Natural killer cell treated with Interleukin-12 subunit alpha and Interleukin-12 subunit beta and Interleukin-15 and Interleukin-18, amount 100 ng/mL, for 72 hours (primary cell): ENCODE measurements at places on chromosomes 5 and 9.

GRCh38 chr9:138013273-138013672, 135.7 kb downstream of the CACNA1B start:
- no peak for DNase-seq

GRCh38 chr5:159969966-159970365, 39.0 kb upstream of the TTC1 start:
- DNase-seq, result no peak

DNA sequence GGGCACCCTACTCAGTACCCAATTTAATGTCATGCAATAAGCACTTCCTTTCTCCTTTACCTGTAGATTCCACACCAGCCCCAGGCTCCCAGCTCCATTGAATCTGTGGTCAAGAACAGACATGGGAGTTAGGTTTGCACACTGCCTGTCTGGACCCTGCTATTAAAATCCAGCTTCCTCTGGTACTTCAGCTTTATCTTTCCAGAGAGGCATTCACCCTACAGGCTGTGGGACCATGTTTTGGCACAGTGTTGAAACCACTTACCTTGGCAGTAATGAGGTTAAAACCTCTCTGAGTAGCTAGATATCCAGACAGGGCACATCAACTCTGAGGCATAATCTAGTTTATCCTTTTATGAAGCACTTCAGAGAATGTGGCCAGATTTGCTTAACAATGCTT, 191.5 kb upstream of the PCSK5 start:
- DNase-seq, result no peak

DNA sequence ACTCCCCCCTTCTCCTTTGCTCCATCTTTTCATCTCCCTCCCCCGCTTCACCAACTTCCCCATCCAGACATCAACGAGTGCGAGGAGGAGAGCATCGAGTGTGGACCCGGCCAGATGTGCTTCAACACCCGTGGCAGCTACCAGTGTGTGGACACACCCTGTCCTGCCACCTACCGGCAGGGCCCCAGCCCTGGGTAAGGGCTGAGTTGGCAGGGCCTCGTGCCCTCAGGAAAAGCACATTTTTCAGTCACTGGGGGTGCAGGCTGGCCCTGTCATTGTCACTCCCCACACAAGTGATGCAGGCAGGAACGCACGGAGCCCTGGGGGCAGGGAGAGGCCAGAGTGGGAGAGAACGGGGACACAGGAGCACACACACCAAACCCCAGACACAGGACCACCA, 12.4 kb upstream of the ASS1 start:
- no peak for DNase-seq

- DNase-seq, result no peak
Observed at GRCh38 chr5:7676455-7676854, 174.5 kb downstream of the CFAP90 start.
